ENCODE measurements at places on chromosomes 5 and 9. TPM values are rescaled to one million over a fixed set of nuclear protein-coding genes. Genes with fewer than 3 reads are reported as not detected.

Gene BAAT
- 0.55 TPM for total RNA-seq

Gene RIOK2
- 19.2 TPM for total RNA-seq

Gene IFNA13
- total RNA-seq, result not detected

Gene ACSL6
- total RNA-seq, result 0.03 TPM

Gene SGCD
- total RNA-seq, result 4.5 TPM

Gene GDA
- total RNA-seq, result 1.2 TPM

Gene C5orf46
- total RNA-seq, result not detected

Gene MEF2C
- 0.05 TPM for total RNA-seq

Gene PCDHGA5
- total RNA-seq, result 0.15 TPM

Gene IFNB1
- total RNA-seq, result 0.15 TPM

Gene RABL6
- total RNA-seq, result 80.8 TPM

Gene STING1
- 1.6 TPM for total RNA-seq

Gene RNF14
- total RNA-seq, result 43.4 TPM

Gene ZNF346
- total RNA-seq, result 11.3 TPM

Gene PROB1
- total RNA-seq, result 0.17 TPM

Gene PCDHB11
- 0.05 TPM for total RNA-seq

Gene TAF11L10
- not detected for total RNA-seq

Gene C5orf52
- total RNA-seq, result not detected

Gene SPATA31D4
- total RNA-seq, result not detected

Gene FCN2
- total RNA-seq, result not detected

Gene MZB1
- 0.09 TPM for total RNA-seq

Gene F2RL1
- total RNA-seq, result 260 TPM

Gene TXNDC8
- not detected for total RNA-seq

Gene HTR4
- total RNA-seq, result not detected

Gene GRM6
- total RNA-seq, result not detected

Gene FABP6
- 0.99 TPM for total RNA-seq

Gene DMRT2
- not detected for total RNA-seq

Gene DENND1A
- total RNA-seq, result 11.1 TPM

Gene EPB41L4A
- total RNA-seq, result 1.5 TPM

Gene CA9
- 4.2 TPM for total RNA-seq

Gene ZNF483
- 0.92 TPM for total RNA-seq

Gene SPINK1
- total RNA-seq, result 0.74 TPM

Gene SPINK4
- not detected for total RNA-seq

Gene PARP8
- 0.13 TPM for total RNA-seq

Gene ST8SIA4
- 0.43 TPM for total RNA-seq

Gene NUTM2F
- not detected for total RNA-seq

Gene ARL10
- 0.61 TPM for total RNA-seq
